Pancreas (tissue), 10 donors: ENCODE measurements at places on chromosomes 2 and 18. TPM values are rescaled to one million over a fixed set of nuclear protein-coding genes. Genes with fewer than 3 reads are reported as not detected.

The FAHD2A gene
- 19.0 TPM for polyA plus RNA-seq

The KCNJ13 gene
- polyA plus RNA-seq = not detected

The ACOXL gene
- 0.75 TPM for polyA plus RNA-seq

The RAMP1 gene
- 80.1 TPM for polyA plus RNA-seq

The C2orf80 gene
- not detected for polyA plus RNA-seq

The GAD1 gene
- polyA plus RNA-seq = 0.84 TPM

The UBXN4 gene
- polyA plus RNA-seq = 33.6 TPM

The POMC gene
- polyA plus RNA-seq = 12.0 TPM

The NAT8 gene
- polyA plus RNA-seq = 0.09 TPM

The MROH2A gene
- not detected for polyA plus RNA-seq

The NFATC1 gene
- polyA plus RNA-seq = 4.5 TPM

The CYB5A gene
- polyA plus RNA-seq = 135 TPM

The POTEF gene
- polyA plus RNA-seq = 0.02 TPM

The CFAP65 gene
- 0.19 TPM for polyA plus RNA-seq

The SETBP1 gene
- 6.7 TPM for polyA plus RNA-seq

The ID2 gene
- 53.1 TPM for polyA plus RNA-seq

The ATP6V1B1 gene
- 17.0 TPM for polyA plus RNA-seq

The RAB27B gene
- polyA plus RNA-seq = 0.61 TPM

The ADRA2B gene
- 1.1 TPM for polyA plus RNA-seq

The KCNG2 gene
- not detected for polyA plus RNA-seq

The TMEM37 gene
- 25.3 TPM for polyA plus RNA-seq

The UGT1A4 gene
- polyA plus RNA-seq = not detected

The SDC1 gene
- polyA plus RNA-seq = 16.1 TPM

The MCEE gene
- 17.4 TPM for polyA plus RNA-seq

The WBP1 gene
- polyA plus RNA-seq = 85.8 TPM

The SH3BP4 gene
- 20.5 TPM for polyA plus RNA-seq

The FNDC4 gene
- polyA plus RNA-seq = 11.8 TPM

The TNFAIP6 gene
- not detected for polyA plus RNA-seq

The LRRTM4 gene
- polyA plus RNA-seq = 1.3 TPM

The MLPH gene
- polyA plus RNA-seq = 45.2 TPM

The CLASP1 gene
- polyA plus RNA-seq = 8.9 TPM
